ENCODE measurements at places on chromosomes 3 and 15.
A peak's percentile ranks its signal among the peaks of the same experiment; 100 is the strongest.

DNA sequence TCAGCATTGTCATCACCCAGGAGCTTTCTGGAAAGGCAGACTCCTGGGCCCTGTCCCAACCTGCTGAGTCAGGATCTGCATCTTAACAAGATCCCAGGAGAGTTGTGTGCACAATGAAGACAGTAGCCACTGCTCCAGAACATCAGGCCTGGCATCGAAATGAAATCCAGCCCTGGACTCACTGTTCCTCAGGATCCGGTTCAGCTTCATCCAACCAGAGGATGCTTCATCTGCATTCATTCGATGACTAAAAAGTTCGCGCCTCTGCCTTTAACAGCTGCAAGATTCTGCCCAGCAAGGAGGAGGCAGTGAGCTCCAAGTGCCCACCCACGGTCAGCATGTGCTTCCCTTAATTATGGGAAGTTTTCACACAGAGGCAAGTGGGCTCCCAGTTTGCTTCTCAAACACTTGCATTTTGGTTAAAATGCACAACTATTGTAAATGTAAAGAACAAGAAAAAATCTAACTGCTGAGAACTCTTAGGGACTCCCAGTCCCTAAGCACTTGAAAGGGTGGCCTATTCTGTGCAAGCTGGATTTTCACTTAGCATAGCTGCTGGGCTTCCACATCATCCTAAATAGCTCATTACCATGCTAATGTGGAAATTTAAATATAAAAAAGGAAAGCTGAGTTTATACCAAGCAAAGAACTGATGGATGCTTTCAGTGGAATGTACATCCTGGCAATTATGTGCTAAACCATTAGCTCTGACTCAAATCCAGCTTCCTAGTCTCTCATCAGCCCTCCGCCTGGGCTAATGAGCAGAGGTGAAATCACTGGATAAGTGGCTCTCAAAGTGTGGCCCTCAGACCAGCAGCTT is 25.5 kb upstream of the ESYT3 start:
- peak; percentile 32 for DNase-seq

- DNase-seq, result no peak
Measured at GRCh38 chr15:86932456-86932855, 852.8 kb downstream of the AGBL1 start.

GRCh38 chr15:56042982-56043980 is 49.9 kb upstream of the NEDD4 start:
- DNase-seq, result no peak

DNA sequence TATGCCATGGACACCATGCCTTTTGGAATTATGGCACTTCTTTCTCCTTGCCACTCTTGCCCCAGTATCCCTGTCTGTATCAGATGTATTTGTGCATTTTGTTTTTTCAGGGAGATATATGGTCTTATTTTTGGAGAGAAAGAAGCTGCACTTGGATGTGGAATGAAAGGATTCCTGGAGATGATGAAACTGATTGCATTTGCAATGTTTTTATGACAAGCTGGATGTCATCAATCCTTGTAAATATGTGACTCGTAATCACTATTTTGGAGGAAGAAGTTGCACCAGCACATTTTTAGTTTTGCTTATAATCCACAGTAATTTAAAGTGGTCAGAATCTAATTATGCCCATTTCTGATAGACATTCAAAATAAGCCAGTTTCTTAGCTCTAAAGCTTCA is 165.0 kb downstream of the NR1D2 start:
- DNase-seq, result no peak

GRCh38 chr15:95709959-95710695 is 620.4 kb upstream of the NR2F2 start:
- DNase-seq, result no peak

DNA sequence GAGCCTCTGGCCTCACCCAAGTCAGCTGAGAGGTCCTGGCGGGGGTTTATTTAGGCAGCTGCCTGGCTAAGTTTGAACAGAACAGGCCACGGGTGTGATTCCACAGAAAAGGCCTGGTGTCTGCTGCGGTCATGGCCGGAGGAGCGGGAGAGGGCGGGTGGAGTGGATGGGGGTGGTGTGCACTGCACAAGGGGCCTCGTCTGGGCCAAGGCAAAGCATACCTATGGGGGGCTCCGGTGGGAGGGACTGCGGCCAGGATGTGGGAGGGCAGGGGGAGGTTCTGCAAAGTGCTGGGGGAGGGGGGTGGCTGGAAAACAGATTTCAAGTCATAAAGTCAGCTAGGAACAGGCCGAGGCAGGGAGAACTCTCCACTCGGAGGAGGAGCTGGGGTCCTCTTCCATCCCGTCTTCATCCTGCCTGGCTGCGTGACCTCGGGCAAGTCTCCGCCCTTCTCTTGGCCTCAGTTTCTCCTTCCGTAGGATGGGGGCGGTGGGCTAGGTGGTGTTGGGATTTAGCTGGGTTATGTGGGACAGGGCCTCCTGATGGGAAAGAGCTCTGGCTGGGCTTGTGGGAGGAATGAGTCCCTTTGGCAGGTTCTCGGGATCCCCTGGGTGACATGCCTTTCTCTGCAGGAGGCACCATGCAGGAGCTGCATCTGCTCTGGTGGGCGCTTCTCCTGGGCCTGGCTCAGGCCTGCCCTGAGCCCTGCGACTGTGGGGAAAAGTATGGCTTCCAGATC is 878 bp downstream of the ISLR start:
- no peak for DNase-seq

DNA sequence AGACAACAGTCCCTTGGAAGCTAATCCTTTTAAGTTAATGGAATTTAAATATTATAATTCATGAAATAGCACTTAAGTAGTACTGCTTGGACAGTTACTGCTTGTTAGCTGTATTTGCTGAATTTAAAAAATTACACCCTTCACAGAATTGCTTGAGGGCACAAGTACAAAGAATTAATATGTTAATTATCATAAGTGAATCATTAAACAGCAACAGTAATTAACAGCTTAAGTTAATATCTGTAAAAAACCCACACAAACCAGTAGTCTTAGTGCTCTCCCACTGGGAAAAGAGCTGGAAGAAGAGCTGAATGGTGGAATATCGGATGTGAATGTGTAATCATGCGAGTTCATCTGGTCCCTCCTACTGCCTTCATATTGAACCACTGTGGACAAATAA is 232.0 kb downstream of the CD47 start:
- no peak for DNase-seq

DNA sequence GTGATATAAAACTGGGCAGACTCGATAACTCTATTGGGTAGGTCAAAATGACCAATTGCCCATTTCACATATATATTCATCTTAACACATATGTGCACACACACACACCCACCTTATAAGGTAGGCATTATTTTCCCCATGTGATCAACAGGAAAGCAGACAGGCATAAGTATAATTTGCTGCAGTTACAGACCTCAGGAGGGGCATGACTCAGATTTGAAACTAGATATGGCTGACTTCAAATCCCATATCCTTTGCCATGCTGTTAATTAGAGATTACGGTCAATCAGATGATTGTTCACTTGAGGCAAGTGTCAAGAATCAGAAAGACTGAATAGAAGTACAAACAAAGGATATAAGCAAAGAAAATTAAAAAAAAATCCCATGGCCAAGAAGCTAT is 910.6 kb downstream of the NTRK3 start:
- no peak for DNase-seq

GRCh38 chr3:134941820-134942219 is 146.8 kb downstream of the EPHB1 start:
- DNase-seq, result no peak

DNA sequence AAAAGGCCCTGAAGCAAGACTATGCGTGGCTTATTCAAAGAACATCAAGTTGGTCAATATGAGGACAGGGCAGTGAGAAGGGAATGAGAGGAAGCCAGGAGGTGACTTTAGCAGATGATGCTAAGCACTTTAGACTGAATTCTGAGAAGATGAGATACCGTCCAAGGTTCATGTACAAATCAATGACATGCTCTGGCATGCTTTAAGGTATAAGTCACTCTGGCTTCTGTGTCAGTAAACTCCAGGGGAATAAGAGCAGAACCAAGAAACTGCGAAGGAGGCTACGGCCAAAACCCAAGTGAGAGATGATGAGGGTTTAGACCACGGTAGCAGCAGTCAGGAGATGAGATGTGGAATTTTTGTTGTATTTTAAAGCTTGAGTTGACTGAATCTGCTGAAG is 8.9 kb upstream of the CCDC50 start:
- no peak for DNase-seq

DNA sequence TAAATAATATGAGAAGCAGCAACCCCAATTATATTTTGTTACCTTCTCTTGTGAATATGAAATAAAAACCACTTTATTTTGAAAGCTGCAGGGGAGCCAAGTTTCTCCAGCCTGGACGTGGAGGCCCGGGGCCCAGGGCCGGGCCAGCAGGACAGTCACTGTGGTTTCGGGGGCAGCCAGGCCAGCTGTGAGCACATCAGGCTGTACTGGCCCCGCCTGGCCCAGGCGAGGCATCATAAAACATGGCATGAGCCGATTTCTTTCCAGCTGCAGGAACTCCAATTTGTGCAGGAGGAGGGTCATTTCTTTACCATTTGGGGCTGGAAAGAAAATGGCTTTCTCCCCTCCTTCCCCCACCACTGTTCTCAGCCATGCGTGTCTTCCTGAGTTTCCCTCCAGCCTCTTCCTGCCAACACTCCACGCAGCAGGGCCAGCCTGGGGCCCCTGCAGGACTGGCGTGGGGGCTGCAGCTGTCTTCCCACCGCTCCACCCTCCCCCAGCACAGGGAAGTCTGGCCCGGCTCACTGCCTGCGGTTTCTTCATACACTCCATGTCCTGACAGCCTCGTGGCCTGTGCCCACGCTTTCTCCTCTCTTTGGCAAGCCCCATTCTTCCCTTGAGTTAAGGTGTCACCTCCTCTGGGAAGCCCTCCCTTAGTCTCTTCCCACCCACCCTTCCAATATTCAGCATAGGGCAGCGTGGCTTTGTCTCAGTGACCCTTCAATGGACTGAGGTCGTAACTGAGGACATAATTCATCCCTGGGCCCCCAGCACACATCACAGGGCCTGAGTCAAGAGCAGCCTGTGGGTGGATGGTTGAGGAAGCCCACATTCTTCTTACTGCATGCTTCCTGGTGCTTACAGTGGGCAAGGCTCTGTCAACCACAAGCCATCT is 135.8 kb downstream of the CHSY1 start:
- peak; percentile 38 for DNase-seq

DNA sequence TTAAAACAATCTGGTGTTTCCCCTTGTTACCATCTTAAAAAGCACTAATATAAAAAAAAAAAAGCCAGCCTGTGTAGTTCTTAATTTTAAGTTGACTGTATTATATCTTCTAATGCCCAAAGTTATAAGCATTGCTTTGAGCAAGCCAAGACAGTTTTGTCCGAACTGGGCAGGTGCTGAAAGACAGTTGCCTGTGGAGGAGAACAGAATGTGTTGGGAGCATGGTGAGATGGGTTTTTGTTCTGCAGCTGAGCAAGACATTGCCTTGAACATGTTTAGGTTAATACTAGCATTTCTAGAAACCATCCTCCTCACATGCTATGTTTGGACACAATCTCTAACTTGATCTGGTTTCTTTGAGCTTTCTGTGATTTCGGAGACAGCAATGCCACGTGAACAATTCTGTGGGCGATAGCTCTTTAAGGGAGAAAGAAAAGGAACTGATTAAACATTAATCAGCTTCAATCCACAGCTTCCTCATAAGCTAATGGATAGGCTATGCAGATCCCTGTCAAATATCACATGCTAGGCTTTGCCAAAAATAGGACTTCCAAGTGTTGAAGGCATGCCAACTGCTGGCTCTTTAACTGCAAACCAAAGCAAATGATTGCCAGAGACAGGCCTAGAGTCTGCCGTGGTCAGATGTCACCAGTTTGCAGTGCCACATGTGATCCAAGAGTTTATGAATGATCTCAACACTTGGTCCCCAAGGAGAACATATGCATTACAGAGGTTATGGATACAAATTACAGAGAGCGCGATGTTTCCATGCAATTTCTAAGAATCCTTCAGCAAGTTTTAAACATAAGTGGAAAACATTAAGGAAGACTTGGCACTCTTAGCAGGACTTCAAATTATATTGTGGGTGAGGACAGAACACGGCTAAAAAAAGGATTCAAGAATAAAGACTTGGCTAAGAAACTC is 428.1 kb downstream of the ROBO2 start:
- DNase-seq, result peak; percentile 36

- DNase-seq, result no peak
Measured at GRCh38 chr15:51735228-51736010, 2.0 kb downstream of the LYSMD2 start.

- DNase-seq, result peak; percentile 85
Measured at GRCh38 chr3:136818769-136819391, at the start of gene SLC35G2. Gene SLC35G2, plus strand, starts transcription at chr3:136819126. Its CDS starts 35,335 bp downstream, at chr3:136854461.

GRCh38 chr3:131329774-131330173 is 51.8 kb upstream of the NUDT16 start:
- no peak for DNase-seq

- no peak for DNase-seq
Measured at GRCh38 chr15:70613271-70613670, 150.1 kb downstream of the UACA start.

- DNase-seq, result no peak
Measured at GRCh38 chr15:58148633-58149445, 10.7 kb downstream of the AQP9 start.

GRCh38 chr15:49135342-49135857 is 20.0 kb downstream of the COPS2 start:
- DNase-seq, result peak; percentile 6

DNA sequence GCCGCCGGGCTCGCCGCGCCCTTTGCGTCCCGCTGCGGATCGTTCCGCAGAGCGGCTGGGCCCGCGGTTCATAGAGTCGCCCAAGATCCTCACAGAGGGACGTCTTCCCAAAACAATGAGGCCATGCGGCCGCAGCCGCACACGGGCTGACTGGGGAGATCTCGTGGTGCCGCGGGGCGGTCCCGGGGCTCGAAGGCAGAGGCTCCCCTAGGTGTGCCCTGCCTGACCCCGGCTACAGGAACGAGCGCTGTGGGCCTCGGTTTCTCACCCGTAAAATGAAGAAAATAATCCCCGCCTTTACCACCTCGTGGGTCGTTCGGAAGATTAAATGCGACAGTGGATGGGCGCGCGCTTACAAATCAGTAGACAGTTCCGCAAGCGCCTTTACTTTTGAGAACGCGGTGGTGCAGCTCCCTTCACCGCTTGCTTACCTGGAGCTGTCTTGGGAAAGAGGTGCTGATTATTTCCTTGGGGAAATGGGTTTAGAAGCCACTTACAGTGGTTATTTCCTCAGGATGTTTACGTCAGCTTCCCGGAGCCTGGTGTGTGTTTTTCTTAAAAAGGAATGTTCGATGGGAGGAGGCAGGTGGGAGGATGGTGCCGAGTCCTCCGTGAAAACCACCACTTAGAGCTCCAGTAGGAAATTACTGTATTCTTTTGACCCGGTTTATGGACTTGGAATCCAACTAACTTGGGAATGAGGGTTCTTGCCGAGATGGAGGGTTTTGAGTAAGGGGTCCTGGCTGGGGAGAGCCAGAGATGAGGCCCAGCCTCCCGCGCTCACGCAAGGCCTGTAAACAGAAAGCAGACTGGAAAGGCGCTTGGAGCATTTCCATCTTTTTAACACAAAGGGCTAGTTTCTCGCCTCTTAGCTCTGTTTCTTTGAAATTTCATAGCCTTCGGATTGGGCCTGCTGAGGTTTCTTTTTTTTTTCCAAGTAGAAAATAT is 1.9 kb upstream of the MEX3B start:
- DNase-seq, result peak; percentile 58

Measured in astrocyte of the hippocampus (primary cell).